GM23338 (cell line): ENCODE measurements at places on chromosomes 4 and X. TPM values are rescaled to one million over a fixed set of nuclear protein-coding genes. Genes with fewer than 3 reads are reported as not detected.

The FRAS1 gene
- total RNA-seq, result 108 and 111 TPM in 2 replicates

The ZMYM3 gene
- total RNA-seq, result 67.6 and 71.1 TPM in 2 replicates

The CFP gene
- 1.9 and 2.2 TPM in 2 replicates for total RNA-seq

The CFAP99 gene
- not detected in 2 replicates for total RNA-seq

The HNRNPH2 gene
- total RNA-seq, result 59.2 and 60.5 TPM in 2 replicates

The ZCCHC18 gene
- 4.4 and 4.7 TPM in 2 replicates for total RNA-seq

The S100G gene
- not detected in 2 replicates for total RNA-seq

The CLDN34 gene
- total RNA-seq, result 0.19 TPM in 1 of 2 replicates, not detected in the other

The CSAG1 gene
- total RNA-seq, result not detected in 2 replicates

- no peak for DNase-seq
Observed at GRCh38 chr4:56513517-56513916, 7.9 kb downstream of the ARL9 start.

DNA sequence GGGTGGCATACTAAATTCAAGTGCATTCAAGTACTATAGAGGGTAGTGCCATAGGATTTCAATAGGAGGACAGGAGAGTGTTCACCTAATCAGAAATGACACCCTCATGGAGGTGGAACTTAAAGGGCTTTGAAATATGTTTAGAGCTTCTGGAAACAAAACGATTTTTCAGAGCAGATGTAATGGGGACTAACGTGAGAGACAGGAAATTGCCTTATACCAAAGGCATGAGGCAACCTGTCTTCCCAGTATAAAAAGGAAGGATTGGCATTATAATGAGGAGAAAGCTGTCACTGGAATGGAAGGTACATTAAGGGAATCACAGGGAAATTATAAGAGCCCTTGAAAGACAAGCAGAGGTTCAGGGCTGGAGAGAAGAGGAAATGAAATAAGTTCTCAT is 116.3 kb upstream of the PNPLA4 start:
- no peak for DNase-seq

DNA sequence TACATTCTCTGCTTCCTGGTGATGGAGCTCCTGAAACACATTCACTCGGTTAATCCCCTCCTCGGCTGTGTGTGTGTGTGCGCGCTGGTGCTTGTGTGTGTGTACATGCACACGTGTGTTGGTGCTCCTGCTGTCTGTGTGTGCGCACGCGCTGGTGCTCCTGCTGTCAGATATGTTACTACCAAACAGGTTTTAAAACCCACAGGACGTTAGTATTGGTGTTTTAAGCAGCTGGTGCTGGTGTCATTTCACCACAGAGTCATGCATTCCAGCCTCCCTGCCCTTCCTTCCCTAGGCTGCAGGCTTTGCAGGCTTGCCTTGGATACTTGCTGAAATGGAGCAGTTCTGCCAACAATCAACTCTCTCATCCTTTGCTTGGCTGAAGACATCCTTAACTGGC is 48.1 kb upstream of the CPLX1 start:
- no peak for DNase-seq

DNA sequence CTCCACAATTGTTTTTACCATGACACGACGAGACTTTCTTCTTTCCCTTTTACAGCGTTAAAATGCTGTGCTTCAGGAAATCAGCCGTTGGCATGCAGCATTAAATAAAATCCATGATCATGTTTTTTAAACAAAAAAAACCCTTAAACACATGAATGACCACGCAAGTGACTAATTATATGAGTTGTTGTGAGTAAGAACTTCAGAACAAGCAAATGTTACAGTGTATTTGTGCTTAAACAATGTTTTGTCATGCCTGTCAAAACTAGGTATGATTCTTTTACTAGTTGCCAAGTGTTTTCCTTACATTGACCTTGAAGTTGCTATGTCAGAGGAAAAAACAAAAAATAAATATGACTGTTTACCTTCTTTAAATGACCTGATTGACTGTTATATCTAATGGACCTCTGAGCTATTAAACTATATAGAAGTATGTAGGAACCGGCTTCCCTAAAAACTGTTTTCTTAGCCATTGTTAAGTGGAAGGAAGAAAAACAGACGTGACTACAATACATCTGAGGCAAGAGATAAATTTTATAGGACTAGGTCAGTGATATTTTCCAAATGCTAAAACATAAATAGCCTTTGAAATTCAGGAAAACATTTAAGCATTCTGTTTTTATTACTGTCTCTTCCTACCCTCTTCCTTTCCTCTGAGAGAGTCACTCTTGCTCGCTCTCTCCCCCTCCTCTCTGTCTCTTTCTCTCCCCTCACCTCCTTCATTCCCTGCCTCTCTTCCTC is 197.1 kb downstream of the PALLD start:
- DNase-seq, result no peak

DNA sequence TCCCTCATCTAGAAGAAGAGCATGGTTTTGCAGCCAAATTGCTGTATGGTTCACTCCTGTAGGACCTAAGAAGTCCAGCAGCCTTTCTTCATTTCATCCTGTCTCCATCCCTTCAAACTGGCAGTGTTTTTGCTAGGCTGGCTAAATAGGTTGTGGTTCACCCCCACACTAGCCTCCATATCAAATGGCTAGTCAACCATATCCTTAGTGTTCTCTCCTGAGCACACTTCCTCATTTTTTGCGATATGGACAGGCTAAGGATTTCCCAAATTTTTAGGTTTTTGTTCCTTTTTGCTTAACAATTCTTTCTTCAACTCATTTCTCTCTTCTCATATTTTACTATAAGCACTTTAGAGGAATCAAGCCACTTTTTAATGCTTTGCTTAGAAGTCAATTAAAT is 98.8 kb upstream of the NOCT start:
- no peak for DNase-seq

DNA sequence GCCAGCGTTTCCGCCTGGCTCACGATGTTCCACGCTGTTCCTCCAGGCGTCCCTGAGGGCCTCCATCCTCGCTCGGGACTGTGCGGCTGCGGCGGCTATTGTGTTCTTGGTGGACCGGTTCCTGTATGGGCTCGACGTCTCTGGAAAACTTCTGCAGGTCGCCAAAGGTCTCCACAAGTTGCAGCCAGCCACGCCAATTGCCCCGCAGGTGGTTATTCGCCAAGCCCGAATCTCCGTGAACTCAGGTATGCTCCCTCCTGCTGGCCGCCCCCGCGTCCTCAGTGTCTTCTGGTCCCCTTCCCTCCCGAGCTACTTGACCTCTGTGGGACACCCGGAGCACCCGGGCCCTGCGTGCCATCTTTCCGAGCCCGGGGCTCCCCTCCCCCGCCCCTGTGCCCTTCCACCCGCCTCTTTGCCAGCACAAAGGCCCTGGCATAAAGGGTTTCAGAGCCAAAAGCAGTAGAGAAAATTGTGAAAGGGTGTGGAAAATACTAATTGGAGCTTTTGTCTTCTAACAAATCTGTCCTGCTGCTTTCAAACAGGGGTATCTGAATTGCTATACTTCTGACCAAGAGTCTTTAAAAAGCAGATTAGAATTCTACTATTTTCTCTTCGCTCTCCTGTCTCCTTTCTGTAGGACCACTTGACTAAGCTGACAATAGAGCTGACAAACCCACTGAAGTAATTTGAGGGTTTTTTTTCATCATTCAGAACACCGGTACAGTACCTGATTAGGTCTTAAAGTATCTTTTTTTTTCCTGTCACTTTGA is 104.0 kb downstream of the NEUROG2 start:
- peak; percentile 51 for DNase-seq

DNA sequence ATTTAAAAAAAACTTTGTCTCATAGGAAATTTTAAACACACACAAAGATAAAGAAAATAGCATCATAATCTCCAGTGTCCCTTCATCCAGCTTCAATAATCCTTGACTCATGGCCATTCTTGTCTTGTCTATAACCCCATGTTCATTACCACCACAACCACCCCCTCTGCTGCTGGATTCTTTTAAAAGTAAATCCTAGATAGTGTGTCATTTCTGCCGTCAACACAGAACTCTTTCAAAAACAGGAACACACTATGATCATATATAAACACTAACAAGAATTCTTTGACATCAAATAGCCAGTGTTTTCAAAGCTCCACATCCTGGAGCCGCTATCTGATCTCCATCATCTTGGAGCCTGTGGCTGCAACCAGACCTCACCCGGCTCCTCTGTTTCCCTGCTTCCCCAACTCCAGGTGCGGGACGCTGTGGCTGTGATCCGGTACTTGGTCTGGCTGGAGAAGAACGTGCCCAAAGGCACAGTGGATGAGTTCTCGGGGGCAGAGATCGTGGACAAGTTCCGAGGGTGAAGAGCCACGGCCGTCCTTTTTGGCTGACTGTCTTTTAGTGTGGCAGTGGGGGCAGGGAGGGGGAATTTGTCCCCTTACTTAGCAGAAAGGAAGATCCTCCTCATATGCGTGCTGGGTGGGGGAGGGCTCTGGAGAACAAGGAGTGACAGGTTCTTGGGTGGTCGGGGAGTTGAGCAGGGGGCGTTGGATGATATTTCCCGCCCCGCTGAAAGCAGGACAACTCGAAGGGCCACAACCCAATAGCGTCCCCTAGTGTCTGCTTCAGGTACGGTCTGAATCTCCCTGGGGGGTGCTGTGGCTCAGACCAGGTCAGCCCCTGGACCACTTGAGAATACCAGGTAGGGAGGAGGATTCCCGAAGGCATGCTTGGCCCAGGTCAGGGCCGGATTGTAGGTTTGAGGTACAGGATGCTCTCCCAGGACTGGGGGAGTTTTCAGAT is 15.6 kb downstream of the XPNPEP2 start:
- DNase-seq, result peak; percentile 65

DNA sequence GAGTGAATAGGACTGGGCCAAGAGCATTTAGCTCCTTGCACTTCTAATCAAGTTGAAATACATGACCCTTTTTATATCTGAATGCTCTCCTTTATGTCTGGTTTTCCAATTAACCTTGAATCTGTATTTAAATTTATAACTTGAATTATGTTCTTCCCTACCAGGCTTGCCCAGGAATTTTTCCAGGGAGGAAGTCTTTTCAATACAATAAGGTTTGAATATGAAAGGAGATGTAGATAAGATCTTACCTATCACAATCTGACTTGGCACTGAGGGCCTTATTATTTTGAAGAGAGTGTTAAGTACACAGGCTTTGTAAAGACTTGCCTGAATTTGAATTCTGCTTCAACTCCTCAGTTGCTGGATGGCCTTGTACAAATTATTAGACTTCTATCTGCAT is 555.7 kb downstream of the PCDH7 start:
- peak; percentile 6 for DNase-seq

- DNase-seq, result peak; percentile 4
Observed at GRCh38 chrX:115400960-115401359, 111.4 kb downstream of the LUZP4 start.

GRCh38 chr4:159173886-159174285 is 71.0 kb downstream of the RAPGEF2 start:
- DNase-seq, result no peak

- DNase-seq, result no peak
Observed at GRCh38 chr4:95541889-95542607, 6.7 kb downstream of the UNC5C start.

- no peak for DNase-seq
Observed at GRCh38 chrX:78326401-78326800, 1.0 kb downstream of the CYSLTR1 start.

- no peak for DNase-seq
Observed at GRCh38 chr4:104870495-104871233, 276.0 kb upstream of the TET2 start.

DNA sequence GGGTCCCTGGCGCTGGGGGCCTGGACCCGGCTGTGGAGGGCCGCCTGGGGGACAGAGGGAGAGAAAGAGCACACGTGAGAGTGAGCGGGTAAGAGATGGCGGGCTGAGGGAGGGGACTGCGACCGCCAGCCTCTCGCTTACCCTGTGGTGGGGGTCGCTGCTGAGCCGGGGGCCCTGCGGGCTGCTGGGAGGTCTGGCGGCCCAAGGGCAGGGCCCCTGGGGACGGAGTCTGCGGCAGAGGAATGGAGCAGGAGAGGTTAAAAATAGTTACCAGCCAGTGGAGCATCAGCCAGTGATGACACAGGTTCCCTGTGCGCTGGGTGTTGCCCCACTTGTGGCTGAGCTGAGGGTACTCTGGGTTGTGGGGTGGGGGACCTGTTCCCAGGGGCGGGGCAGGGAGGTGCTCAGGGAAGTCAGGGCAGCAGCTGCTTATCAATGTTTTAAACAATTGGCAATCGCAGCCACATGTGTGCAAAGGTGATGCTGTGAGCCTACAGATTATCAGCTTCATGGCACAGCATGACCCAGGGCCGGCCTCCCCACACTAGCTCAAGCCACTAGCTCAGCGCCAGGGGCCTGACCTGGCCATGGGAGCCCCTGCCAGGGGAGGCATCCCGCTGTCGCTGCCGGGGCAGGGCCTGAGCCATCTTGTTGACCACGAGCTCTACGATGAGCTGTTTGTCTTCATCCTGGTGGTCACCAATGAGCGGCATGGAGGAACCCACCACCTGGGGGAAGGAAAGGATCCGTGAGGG is 7.5 kb upstream of the TIMP1 start:
- DNase-seq, result peak; percentile 23

GRCh38 chr4:115274545-115274944 is 161.1 kb upstream of the NDST4 start:
- DNase-seq, result no peak

DNA sequence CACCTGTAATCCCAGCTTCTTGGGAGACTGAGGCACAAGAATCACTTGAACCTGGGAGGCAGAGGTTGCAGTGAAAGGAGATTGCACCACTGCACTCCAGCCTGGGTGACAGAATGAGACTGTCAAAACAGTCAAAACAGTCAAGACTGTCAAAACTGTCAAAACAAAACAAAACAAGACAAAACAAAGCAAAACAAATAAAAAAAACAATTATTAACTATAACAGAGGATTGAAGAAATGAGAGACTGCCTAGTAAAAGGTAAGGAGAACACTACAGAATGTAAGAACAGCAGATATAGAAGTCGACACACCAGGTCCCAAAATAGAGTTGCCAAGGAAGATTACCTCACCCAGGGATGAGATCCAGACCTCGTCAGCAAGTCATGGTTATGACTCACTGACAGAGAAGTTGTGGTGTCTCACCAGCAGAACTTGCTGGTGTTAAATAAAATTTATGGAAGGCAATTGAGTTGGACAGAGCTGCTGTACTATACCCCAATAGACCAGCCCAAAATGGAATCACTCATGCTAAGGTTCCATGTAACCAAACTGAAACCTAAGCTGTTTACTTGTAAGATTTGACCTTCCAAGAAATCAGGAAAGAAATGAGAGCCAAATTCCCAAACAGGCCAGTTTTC is 32.1 kb upstream of the GK start:
- no peak for DNase-seq

DNA sequence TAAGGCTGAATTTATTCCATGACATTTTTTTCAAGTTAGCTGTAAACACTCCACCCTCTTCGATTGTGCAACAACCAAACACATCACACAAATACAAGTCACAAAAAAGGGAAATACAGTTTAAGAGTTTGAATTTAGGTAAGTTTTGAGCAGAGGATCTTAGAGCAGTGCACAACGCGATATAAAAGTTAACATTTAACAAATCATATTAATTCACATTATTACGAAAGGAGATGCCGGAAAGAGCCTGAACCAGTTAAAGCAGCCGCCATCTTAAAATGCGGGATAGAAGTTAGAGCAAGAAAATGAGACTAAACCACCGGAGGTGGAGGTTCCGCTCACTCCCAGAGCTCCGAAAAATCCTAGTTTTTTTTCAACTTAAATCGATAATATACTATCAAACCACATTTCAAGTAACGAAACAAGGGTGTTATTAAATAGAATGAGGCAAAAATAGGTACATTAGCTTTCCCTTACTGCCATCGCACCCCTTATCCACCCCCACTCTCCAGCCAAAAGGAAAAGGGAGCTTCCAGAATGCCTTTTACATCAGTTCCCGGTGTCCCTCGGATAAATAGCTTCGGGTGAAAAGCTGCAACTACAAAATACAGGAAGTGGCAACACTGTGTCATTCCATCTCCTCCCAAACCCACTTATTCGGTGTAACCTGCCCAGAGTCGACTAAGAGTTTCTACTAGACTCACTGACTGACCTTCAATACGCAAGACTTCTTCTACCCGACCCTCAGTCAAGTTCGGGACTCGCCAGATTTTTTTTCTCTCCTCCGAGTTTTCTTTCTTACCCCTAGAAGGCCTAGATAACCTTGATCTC is 1.9 kb downstream of the UBE2D3 start:
- DNase-seq, result peak; percentile 69
